ENCODE measurements at places on chromosomes 3 and 15.

- DNase-seq, result no peak
Observed at GRCh38 chr3:4613366-4613765, 120.2 kb downstream of the ITPR1 start.

DNA sequence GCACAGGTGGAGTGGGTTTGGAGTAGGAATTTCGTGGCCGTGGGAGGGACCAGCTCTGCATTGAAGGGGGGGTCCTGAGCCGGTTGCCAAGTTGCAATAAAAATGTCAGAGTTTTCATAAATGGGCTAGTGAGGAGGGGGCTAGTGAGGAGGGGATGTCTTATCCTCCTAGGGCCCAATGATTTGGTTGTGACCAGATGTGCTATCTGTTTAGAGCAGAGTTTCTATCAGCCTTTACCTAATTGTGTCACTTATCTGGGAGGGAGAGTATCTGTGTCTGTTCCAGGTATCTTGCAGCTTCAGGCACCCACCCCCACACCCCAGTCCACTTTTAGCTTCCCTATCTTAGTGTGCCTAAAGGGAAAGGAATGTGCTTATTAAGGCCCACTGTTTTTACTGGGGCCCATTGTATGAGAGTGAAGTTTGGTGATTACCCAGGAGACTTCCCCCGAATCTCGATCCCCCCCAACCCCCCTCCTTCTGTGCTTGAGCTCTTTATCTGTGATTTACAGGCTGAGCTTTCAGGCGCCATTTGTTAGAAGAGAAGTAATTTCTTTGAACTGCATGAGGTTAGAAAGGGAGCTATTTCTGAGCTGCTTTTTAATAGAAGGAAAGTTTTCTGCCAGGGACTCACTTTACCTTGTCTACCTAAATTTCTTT is 42.6 kb downstream of the PPCDC start:
- no peak for DNase-seq

DNA sequence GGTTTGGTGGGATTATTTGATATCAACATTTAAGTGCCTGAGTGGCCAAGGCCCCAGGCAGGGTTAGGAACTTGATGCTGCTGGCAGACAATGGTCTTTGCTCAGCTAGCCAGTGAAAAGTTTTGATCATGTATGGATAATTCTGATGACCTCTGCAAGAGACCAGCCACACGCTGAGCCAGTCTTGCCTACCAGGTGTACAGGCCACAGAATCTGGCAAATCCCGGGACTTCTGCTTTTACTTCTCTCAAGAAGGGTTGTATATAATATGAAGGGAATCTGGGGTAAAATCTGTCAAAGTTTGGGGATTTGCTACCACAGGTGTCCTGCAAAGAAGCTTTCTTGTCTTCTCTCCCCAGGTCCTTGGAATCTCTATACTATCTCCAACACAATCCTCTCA is 331.4 kb upstream of the GOLIM4 start:
- no peak for DNase-seq

DNA sequence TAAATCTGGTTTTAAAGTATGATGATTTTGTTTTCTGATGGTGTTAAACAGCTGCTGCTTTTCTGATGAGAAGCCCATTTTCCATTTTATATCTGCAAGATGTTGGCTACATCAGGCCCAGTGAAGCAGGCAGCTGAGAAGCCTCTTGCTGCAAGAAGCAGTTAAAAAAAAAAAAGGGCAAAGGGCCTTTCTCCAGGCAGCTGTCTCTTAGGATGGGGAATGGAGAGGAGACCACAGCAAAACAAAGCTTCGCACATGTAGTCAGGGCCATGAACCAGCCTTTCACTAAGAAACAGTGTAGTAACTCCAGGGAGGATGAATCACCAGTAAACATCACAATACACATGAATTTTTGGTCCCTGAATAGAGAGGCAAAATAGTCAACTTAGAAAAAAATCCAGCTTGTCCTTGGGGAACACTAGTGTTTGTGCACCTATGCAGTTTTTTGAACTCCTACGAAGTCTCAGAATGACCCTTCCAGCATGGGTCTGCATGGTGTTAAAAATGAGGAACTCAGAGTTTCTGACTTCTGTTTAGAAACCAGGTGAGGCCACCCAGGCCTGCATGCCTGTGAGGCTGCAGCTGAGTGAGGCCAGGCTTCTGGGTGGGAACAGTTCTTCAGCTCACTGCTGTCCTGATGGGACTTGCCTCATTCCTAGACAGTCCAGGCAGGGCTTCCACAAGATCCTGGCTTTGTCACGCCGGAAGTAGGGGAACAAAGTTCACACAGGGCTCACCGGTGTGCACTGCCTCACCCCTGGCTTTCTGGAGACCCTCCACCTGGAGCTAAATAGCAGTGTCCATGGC is 518.7 kb downstream of the MCTP2 start:
- DNase-seq, result no peak

DNA sequence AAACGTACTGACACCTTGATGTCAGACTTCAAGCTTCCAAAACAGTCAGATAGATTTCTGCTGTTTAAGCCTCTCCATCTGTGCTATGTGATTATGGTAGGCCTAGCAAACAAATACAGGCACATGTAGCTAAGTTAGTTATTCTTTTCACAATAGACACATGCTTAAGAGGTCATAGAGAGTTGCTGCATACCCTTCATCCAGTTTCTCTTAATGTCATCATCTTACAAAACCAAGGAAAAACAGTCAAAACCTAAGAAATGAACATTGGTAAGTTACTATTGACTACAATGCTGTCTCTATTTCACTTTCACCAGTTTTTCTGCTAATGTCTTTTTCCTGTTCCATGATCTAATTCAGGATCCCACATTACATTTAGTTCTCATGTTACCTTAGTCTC is 946.8 kb downstream of the TUSC7 start:
- no peak for DNase-seq

GRCh38 chr3:45884368-45885201 is 1.8 kb upstream of the CCR9 start:
- DNase-seq, result no peak

DNA sequence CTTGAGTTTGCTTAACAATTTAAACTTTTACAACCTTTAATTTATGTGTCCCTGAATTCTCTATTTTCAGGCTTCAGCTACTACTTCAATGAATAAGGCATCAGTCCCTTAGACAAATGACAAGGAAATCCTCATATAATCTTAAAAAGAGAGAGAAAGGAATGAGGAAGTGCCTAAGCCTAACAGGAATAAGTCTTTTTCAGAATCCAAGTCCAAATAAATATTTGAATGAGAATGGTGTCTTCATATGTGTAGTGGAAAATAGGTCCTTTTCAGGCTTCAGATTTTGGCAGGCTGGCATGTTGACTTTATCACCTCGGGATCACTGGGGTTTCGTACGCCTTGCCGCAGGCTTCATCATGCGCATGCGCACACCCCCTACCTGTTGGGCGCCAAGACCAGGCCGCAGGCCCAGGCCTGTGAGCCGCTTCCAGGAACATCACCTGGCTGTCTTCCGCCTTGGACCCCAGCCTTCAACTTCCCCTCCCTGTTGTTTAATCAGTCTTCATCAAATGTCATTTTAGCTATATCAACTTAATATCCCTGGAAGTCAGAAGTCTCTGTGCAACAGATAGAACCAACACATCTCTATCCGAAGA is 334.5 kb downstream of the SOX2 start:
- no peak for DNase-seq

GRCh38 chr15:78340231-78341056 is at the start of gene CRABP1:
CRABP1 (plus strand) TSS chr15:78340353; CDS start chr15:78340429, 76 bp downstream.
- no peak for DNase-seq

DNA sequence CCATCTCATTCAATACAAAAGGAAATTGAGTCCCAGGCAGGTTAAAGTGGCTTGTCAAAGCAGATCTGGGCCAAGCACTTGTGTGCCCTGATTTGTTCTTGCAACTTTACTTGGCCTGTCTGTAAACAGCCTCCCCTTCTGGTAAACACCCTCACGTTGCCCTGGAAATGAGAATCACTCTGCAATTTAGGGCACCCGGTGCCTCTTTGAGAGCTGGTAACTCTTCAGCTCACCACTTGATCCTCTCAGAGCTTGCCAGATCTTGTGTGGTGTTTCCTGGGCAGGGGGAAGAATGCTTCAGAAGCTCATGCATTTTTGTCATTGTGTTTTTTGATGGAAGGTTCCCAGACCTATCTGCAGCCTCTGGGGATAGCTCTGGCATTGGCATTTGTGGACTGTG is 11.3 kb downstream of the MED12L start:
- no peak for DNase-seq
